ENCODE measurements at places on chromosomes 7 and 10. TPM values are rescaled to one million over a fixed set of nuclear protein-coding genes. Genes with fewer than 3 reads are reported as not detected.

DNA sequence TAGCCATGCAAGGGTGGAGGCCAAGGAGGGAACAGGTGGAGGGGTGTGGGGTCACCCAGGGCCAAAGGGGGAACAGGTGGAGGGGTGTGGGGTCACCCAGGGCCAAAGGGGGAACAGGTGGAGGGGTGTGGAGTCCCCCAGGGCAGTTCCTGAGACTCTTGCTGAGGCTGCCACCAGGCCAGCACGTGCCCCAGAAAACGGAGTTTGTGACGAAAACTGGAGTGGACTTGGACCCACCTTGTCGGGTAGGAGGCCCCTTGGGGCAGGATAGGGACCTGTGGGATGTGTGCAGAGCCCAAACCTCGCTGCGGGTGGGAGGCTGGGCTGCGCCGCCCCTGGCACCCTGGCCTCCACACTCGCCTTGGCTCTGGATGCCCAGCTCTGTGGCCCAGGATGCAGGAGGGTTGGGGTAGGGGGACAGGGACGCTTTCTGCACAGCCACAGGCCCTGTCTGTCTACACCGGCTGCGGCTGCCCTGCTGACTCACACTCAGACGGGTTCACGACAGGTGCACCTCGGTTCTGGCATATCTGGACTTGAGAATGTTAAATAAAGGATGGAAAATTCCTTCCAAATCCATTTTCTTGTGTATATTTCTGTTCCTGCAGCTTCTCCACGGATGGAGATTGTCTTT is 562 bp upstream of the ADGRA1 start:
- H3K27me3 ChIP-seq, result no peaks in the 10 kb centered on the region
- peaks cover 9% of the 10 kb centered on the region for H3K4me1 ChIP-seq
- no peak overlapping the region for H3K27ac ChIP-seq
- H3K4me3 ChIP-seq, result no peak overlapping the region
- no peak for DNase-seq
- H3K36me3 ChIP-seq, result no peaks in the 10 kb centered on the region

DNA sequence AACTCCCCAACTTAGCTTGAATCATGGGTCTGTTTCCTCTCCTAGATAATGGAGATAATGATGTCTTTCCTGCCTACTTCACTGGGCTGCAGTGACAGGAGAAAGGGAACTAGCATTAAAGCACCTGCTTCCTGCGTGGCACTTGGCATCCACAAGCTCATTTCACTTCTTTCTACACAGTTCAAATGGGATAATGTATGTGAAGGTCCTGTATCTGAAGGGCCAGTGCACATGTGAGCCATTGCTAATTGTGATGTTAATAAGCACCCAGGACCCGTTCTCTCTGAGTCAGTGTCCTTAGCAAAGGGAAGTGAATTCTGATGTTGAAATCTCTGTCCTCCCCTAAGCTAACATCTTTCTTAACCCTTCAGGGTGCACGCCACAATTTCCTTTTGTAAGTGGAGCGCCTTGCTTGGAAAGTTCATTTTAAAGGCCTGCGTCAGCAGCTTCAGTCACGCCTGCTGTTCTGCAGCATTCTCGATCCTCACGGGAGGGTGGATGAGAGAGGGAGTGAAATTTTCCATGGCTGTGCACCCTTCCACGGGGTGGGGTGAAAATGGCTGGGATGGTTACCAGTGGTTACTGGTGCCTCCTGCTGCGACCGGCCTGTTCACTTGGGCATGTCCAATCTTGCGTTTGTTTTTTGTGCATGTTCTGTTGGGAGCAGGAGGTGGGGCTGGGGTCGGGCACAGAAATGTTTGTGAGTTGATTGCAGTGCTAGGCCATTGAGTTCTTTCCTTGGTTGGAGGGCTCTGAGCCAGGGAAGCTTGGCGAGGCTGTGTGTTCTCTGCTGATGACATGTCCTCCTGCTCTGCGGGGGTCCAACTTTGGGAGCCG is 59.2 kb downstream of the HK1 start:
- no peak overlapping the region for H3K4me3 ChIP-seq
- peak overlapping the region; percentile 6 for H3K27ac ChIP-seq
- DNase-seq, result no peak
- H3K36me3 ChIP-seq, result no peaks in the 10 kb centered on the region
- no peaks in the 10 kb centered on the region for H3K27me3 ChIP-seq

GRCh38 chr10:119740096-119740495 is 14.2 kb downstream of the INPP5F start:
- no peaks in the 10 kb centered on the region for H3K27me3 ChIP-seq
- peaks cover 4% of the 10 kb centered on the region for H3K4me1 ChIP-seq
- no peak for DNase-seq
- no peaks in the 10 kb centered on the region for H3K36me3 ChIP-seq
- no peak overlapping the region for H3K27ac ChIP-seq

GRCh38 chr7:148800677-148801076 is 83.4 kb downstream of the EZH2 start:
- no peaks in the 10 kb centered on the region for H3K36me3 ChIP-seq
- no peak overlapping the region for H3K27ac ChIP-seq
- no peaks in the 10 kb centered on the region for H3K4me1 ChIP-seq
- DNase-seq, result no peak
- H3K4me3 ChIP-seq, result no peak overlapping the region
- H3K27me3 ChIP-seq, result no peaks in the 10 kb centered on the region

- no peaks in the 10 kb centered on the region for H3K36me3 ChIP-seq
- H3K27ac ChIP-seq, result no peak overlapping the region
- H3K27me3 ChIP-seq, result no peaks in the 10 kb centered on the region
- DNase-seq, result no peak
These were observed 45.5 kb upstream of the ABLIM1 start for GRCh38 chr10:114703377-114704107.

- DNase-seq, result no peak
- no peak overlapping the region for H3K27ac ChIP-seq
- H3K4me3 ChIP-seq, result no peak overlapping the region
- no peaks in the 10 kb centered on the region for H3K27me3 ChIP-seq
- H3K36me3 ChIP-seq, result no peaks in the 10 kb centered on the region
- no peaks in the 10 kb centered on the region for H3K4me1 ChIP-seq
These were observed 133.5 kb downstream of the TSPAN12 start for GRCh38 chr7:120724448-120724847.

- DNase-seq, result no peak
- no peaks in the 10 kb centered on the region for H3K27me3 ChIP-seq
- H3K4me3 ChIP-seq, result no peak overlapping the region
- peak overlapping the region; percentile 91 for H3K27ac ChIP-seq
- no peaks in the 10 kb centered on the region for H3K36me3 ChIP-seq
These were observed 14.3 kb upstream of the TRIM8 start for GRCh38 chr10:102629661-102630614.

The C7orf57 gene
- not detected for total RNA-seq

DNA sequence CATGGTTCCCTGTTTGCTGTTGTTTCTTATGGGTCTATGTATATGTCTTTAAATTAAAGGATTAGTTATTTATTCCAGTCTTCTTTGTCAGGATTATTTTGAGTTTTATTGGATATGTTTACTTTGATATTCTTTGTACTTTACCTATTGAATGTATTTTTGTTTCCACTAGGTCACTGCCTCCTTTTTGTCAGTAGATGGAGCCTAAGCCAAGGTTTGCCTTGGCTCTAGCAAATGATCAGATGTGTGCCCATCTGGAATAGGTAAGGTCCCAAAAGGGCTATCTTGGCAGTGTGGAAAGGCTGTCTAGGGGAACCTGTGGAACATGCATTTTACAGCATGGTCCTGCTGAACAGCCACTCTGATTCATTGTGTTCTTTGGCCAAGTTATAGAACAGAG is 337.3 kb upstream of the GHITM start:
- H3K27me3 ChIP-seq, result no peaks in the 10 kb centered on the region
- no peak overlapping the region for H3K4me3 ChIP-seq
- DNase-seq, result no peak

GRCh38 chr10:73182568-73182967 is 14.6 kb downstream of the FAM149B1 start:
- no peaks in the 10 kb centered on the region for H3K27me3 ChIP-seq
- no peaks in the 10 kb centered on the region for H3K4me1 ChIP-seq
- no peaks in the 10 kb centered on the region for H3K36me3 ChIP-seq
- no peak for DNase-seq

The FBXW4 gene
- 46.2 TPM for total RNA-seq

- no peaks in the 10 kb centered on the region for H3K36me3 ChIP-seq
- DNase-seq, result no peak
- H3K4me1 ChIP-seq, result no peaks in the 10 kb centered on the region
- no peak overlapping the region for H3K27ac ChIP-seq
These were observed 21.9 kb downstream of the PDCD4 start for GRCh38 chr10:110893559-110894179.

- DNase-seq, result no peak
- H3K4me1 ChIP-seq, result no peaks in the 10 kb centered on the region
- H3K27ac ChIP-seq, result no peak overlapping the region
- H3K36me3 ChIP-seq, result no peaks in the 10 kb centered on the region
- H3K4me3 ChIP-seq, result no peak overlapping the region
These were observed 12.9 kb upstream of the GRID2IP start for GRCh38 chr7:6563936-6564770.
